Activated T-cell treated with anti-CD3 and anti-CD28 coated beads, Interleukin-2, amount 50 U/mL, for 48 hours (primary cell): ENCODE measurements at places on chromosomes 2 and 18.

DNA sequence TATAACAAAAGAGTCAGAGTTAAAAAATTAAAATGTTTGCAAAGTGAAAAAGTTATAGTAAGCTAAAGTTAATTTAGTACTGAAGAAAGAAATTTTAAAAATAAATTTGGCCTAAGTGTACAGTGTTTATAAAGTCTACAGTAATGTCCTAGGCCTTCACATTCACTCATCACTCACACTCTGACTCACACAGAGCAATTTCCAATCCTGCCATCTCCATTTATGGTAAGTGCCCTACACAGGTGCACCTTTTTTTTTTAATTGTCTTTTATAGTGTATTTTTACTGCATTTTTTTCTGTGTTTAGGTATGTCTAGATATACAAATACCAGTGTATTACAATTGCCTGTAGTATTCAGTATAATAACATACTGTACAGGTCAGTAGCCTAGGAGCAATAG lies 562.9 kb downstream of the PIK3C3 start:
- no peak for DNase-seq

DNA sequence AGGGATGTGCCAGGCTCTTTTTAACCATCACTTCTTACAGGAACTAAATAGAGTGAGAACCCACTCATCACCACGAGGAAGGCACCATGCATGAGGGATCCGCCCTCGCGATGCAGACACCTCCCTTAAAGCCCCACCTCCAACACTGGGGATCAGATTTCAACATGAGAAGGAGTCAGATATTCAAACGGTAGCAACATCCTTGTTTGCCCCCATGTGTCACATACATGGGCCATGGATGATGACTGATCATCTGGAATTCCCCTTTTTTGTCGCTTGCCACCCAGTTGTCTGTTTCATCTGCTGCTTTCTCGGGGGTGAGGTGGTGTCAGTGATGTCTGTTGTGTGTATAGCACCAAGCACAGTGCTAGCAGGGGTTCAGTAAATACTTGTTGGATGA lies 57.9 kb downstream of the NCK2 start:
- peak; percentile 77 for DNase-seq

- no peak for DNase-seq
Observed at GRCh38 chr18:56314396-56314795, 324.0 kb downstream of the TXNL1 start.

DNA sequence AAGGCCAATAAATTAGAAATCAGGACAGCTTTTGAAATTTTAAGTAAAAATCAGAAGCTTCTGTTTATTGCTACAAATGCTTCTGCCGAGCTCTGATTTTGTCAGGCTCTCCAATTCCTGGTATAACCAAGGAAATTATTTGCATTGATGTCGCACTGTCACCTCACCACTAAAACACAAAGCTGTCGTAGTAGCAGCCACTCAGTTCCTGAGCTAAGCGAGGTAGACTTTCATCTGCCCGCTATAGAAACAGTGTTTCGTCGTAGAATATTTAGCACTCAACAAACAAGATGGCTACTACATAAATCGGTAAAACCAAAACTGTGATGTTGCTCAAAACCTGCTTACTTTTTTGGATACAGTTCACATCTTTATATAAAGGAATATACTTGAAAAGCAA lies 141.3 kb upstream of the FOSL2 start:
- DNase-seq: no peak

- DNase-seq: no peak
Observed at GRCh38 chr2:63073994-63074393, 23.4 kb downstream of the OTX1 start.

DNA sequence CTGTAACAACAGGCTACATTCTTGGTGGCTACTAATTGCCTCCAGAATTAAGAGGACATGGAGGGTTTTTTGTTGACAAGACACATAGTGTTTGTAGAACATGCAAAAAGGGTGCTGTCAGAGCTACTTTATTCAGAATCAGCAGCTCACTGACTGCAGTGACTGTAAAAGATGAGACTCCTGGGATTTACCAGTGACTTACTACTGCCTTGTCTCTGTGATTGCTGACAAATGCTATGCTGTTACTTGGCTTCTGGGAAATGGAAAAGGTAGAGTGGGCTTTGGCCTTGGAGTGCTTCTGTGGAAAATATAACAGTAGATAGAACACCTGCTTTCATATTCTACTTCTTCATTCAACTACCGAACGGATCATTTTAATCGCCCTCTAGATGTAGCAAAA lies 47.8 kb downstream of the GREB1L start:
- no peak for DNase-seq

DNA sequence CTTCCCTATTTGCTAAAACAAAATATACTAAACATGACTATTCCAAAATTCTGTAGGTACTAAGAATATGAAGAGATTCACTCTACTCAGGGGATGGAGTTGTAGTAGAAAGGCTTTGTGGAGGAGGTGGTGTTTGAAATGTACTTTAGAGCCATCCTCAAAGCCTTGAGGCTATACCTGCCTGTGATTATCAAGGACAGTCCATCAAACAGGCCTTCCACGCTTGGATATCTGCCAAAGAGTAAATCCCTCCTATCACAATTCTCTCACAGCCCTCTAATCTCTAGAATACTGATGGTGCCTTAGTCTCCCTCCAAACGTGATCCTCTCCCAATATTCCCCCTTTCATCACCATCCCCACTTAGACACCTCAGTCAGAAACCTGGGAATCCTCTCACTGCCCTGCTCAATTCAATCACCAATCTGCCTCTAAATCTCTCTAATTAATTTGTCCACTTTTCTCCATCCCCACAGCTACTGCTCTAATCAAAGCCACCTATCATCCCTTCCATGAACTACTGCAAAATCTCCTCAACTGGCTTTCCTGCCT lies 13.1 kb downstream of the SOS1 start:
- no peak for DNase-seq

DNA sequence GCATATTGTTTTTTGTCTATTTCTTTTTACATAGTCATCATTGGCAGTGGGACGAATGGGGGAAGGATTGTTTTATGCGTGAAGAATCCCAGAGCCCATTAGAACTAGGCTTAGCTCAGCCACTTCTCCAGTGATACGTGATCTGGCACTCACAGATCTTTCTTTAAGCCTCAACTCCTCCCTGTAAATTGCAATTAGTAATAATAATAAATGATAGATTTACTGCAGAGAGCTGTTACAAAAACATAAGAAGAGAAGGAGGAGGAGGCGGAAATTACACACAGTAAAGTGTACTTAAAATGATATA lies 629.3 kb downstream of the NRXN1 start:
- no peak for DNase-seq

- no peak for DNase-seq
Observed at GRCh38 chr18:75124551-75124950, 84.4 kb downstream of the PTGR3 start.

- no peak for DNase-seq
Observed at GRCh38 chr2:2253172-2254016, 77.7 kb downstream of the MYT1L start.

GRCh38 chr18:24656050-24656449 lies 195.6 kb downstream of the HRH4 start:
- no peak for DNase-seq

DNA sequence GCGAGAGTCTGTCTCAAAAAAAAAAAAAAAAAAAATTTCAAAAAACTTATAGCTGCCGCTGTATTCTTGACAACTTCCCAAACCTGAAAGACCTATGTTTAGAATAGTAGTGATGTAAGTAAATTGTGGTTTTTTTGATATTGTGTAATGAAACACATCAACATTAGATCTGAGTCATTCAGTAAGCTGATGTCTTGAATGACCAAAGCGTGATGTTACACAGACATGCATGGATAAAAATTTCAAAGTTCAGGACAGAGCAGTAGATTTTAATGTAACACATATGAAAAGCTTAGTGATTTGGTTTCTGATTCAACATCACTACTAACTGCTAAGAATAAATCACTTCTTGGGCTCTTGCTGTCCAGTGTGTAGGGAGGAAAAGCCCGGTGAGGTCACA lies 69.3 kb upstream of the MEX3C start:
- no peak for DNase-seq

DNA sequence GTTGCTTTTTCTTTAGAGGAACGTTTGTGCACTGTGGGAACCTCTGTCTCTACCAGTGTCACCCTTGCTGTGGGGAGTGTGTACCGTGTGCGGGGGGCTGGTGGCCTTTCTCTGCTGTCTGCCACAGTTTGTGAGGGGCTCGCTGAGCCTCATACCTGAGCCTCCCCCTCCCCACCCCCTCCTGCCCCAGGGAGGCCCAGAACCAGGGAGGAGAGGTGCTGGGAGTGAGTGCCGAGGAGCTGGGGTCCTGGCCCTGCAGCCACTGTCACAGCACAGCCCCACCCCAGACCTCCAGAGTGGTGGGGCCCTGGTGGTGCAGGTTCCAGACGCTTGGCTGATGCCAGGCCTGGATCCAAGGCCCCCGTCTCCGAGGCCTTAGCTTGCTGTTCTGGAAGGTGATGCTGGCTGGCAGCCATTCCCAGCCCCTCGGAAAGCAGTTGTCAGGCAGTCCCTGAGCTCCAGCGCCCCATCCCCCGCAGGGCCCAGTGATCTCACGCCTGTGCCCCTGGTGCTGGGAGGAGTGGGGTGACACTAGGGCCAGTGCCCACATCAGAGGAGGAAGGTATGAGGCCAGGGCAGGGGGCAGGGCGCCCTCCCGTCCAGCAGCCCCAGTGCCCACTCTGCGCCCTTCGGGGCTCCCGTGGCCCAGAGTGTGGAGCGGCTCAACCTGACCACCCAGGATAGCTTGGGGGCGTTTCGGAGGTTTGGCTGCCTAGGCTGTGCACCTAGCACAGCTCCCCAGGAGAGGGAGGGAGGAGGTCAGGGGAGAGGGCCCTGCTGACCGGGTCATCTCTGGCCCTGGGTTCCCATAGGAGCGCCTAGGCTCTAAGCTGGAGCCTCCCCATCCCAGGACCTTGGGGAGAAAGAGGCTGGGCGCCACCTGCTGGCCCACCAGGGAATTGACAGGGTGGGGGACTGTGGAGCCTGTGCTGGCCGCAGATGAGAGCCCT lies 53.0 kb upstream of the ALPP start:
- DNase-seq: peak; percentile 70

- DNase-seq: no peak
Observed at GRCh38 chr2:185522472-185522871, 216.1 kb upstream of the FSIP2 start.

GRCh38 chr2:24163601-24164000 lies 11.3 kb upstream of the FAM228A start:
- DNase-seq: no peak

DNA sequence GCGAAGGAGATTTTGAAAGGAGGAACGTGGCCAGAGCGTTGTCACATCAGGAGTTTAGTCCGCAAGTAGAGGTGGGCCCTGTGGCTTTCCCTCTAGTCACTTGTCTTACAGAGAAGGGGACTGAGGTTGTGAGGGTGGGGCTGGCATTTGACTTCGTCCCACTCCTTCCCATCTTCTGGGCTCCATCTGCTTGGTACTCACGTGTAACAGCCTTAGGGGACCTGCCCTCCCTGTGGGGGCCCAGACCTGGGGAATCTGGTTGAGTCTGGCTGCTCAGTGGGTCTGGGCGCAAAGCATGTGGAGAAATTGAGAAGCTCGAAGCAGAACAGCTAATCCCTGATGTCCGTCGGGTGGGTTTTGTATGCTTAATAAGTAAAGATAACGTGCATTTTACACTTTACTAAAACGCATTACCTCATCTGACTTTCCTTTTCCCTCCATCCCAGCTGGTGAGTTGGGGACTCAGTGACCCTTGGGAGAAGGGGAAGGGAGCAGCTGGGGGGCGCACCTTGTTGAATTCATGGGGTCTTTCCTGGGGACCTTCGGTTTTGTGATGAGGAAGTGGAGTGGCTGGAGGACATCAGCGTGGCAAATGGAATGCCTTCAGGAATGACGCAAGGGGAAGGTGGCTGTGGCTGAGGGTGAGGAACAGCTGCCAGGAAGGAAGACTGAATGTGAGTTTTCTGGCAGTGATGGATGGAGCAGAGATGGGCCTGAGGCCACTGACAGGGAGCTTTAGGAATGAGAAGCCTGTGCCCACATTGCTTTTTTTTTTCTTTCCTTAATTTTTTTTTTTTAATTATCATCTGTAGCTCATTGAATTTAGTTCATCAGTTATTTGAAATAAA lies 44.8 kb downstream of the ASAP2 start:
- DNase-seq: no peak

GRCh38 chr2:46848447-46848846 lies 67.2 kb downstream of the MCFD2 start:
- DNase-seq: no peak

GRCh38 chr2:1960761-1961160 lies 216.4 kb upstream of the PXDN start:
- no peak for DNase-seq

GRCh38 chr2:134897932-134898331 lies 20.7 kb upstream of the CCNT2 start:
- no peak for DNase-seq

DNA sequence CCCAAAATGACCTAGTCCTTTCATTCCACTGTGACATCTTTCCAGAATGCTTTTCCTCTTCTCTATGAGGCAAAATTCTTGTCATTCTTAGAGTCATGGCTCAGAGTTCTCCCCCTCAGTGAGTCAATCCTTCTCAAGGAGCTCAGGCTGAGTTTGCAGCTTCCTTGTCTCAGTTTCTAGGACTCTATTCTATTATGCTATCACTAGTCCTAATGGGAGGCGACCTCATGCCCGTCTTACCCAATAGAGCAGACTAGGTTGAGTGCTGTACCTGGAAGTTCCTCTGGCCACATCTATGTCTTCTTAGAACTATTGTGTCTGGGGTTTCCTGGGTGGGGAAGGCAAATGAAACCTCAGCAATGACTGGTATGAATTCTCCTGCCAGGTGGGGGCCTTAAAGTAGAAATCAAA lies 51.5 kb downstream of the HAUS1 start:
- DNase-seq: peak; percentile 57

GRCh38 chr2:135590619-135591260 lies 59.5 kb downstream of the R3HDM1 start:
- DNase-seq: no peak
